ENCODE measurements at places on chromosomes 12 and 14.

DNA sequence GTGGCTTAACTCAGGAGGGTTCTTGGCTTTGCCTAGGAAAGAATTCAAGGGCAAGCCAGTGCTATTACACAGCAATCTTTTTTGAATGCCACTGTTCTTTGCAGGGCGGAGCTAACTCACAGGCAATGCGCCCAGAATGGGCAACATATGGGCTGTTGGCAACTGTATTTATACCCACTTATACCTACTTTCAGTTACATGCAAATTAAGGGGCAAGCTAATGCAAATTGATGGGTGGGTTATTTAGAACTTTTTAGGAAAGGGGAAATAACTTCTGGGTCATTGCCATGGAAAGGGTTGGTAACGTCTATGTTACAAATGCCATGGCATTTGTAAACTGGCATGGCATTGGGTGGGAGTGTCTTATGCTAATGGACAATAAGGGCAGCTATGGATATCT lies 85.4 kb downstream of the C12orf50 start:
- DNase-seq: no peak

DNA sequence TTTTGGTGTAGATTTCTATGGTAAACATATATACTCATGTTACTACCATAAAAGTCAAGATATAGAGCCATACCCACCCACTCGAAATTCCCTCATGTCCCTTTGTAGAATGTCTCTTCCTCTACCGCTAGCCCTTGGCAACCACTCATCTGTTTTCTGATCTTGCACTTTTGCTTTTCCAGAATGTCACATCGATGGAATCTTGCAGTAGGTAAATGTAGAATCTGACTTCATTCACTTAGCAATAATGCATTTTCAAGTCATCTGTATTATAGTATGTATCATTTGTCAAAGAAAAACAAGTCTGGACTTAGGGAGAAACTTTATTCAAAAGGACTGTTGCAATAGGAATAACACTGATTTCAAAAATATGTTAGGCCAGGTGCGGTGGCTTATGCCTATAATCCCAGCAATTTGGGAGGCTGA lies 19.3 kb upstream of the CLEC2D start:
- no peak for DNase-seq

DNA sequence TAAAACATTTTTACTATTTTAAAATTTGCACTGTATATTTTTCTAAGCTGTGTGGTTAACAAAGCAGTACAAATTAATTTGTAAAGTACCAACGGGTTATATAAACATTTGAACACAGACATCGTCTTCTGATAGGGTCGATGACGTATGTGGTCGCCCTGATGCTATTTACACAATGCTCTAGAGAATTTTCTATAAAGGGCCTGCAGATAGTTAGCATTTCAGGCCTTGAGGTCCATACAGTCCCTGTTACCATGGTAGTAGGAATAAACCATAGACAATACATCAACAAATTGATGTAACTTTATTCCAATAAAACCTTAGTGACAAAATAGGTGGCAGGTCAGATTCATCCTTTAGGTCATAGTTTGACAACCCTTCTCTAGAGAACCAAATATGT lies 25.7 kb upstream of the PDZRN4 start:
- DNase-seq: no peak

DNA sequence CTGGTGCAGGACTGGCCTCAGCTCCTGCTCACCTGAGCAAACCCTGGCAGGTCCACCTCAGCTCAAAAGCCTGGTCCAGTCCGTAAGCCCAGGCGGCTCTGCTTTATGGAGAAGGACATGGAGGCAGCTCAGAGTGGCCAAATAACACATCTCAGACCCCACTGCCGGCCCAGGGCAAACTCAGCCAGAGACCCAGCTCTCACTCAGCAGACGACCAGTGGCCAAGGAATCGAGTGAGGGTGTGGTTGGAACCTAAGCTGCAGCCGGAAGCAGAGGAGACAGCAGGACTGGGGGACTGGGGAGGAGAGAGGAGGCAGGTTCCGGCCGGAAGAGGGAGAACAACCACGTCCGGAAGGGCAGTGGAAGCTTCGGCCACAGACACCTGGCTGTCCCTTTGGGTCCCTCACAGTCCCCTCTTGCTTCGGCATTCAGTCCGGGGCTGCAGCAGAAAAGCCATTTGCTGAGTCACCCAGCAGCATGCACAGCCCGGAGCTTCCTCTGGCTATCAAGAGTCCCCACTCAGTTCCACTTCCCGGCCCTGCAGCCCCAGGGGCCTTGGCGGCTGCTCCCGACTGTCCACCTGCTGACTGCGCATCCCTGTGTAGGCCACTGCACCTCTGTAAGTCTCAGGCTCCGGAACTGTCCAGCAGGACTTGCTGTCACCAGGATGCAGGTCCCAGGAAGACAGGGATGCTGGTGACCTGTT lies 104.0 kb downstream of the CALM1 start:
- no peak for DNase-seq

- DNase-seq: no peak
Observed at GRCh38 chr12:93287149-93287548, 90.6 kb upstream of the NUDT4 start.

GRCh38 chr12:29782285-29782870 lies 1.4 kb downstream of the TMTC1 start:
- no peak for DNase-seq

DNA sequence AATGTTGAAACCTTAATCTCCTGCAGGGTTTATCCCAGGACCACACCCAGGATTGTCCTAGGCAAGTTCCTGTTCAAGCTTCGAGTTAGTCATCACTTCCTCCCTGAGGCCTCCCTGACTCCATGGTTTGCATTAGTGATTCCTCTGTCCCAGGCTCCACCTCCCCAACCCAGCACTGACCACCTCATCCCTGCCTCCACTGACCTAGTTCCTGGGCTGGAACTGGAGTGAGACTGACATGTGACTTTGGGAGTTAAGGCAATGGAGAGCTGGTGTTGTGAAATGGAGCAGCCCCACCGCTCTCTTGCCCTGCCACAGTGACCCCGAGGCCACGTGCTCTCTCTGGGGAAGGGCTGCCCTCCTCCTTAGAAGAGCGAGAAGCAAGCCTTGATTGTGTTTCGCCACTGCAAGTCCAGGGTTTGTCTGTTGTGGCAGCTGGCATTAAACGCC lies 15.8 kb upstream of the DTX1 start:
- DNase-seq: peak; percentile 37

- no peak for DNase-seq
Observed at GRCh38 chr14:58796242-58797009, 158.7 kb downstream of the DACT1 start.

- DNase-seq: no peak
Observed at GRCh38 chr14:68542346-68542745, 250.5 kb downstream of the ZFP36L1 start.

- peak; percentile 96 for DNase-seq
Observed at GRCh38 chr12:1606021-1606622, 11.7 kb upstream of the FBXL14 start.

- no peak for DNase-seq
Observed at GRCh38 chr12:55700255-55701018, 7.3 kb downstream of the ITGA7 start.

DNA sequence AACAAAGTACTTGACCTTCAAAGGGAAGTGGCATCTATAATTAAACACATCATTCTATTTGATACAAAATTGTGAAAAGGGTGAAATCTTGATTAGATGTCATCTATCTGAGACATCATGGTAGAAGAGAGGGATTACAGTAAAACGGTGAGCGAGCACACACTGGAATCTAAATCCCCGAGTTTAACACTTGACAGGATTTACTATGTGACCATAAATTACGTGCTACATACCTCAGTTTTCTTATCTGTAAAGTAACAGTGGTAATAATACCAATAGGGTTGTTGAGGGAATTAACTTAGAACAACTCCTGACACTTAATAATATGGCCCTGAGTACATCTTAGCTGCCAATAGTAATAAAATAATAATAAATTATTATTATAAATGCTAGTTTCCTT lies 13.3 kb downstream of the USP44 start:
- no peak for DNase-seq

- no peak for DNase-seq
Observed at GRCh38 chr12:1182069-1182468, 191.0 kb downstream of the ERC1 start.

GRCh38 chr12:107027636-107028053 lies 40.7 kb upstream of the MTERF2 start:
- DNase-seq: no peak

GRCh38 chr12:42125388-42125767 lies 19.3 kb downstream of the GXYLT1 start:
- DNase-seq: no peak

DNA sequence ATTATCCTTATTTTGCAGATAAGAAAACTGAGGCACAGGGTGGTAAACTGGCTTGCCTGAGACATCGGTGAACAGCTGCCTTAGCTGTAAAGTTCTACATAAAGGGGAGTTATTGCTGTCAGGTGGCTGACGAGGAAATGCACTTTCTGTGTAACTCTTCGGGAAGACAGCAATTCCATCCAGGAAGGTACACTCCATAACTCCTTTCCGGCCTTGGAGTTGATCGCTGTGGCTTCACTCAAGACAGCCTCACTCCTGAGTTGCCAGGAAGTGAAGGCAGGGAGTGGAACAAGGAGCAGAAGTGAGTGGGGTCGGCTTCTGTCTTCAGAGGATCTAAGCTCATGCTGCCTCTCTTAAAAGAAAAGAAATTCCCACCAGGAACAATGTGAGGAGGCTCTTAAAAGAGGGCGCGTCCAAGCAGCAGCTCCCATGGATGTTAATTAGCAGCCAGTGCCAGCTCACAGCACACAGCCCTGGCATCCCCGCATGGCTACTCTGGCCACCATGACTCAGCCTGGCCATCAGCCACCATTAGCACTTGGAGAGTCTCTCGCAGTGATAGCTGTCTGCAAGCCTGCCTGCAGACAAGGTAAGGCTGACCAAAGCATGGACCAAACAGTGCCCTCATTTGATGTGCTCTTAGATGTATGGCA lies 60.3 kb downstream of the NUAK1 start:
- no peak for DNase-seq

- no peak for DNase-seq
Observed at GRCh38 chr12:106128585-106129328, 10.0 kb downstream of the NUAK1 start.

DNA sequence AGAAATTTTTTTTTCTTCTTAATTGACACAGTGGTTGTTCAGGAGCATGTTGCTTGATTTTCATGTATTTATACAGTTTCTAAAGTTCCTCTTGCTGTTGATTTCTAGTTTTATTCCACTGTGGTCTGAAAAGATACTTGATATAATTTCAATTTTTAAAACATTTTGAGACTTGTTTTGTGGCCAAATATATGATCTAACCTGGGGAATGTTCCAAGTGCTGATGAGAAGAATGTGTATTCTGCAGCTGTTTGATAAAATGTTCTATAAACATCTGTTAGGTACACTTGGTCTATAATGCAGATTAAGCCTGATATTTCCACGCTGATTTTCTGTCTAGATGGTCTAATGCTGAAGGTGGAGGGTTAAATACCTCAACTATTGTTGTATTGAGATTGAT lies 151.4 kb upstream of the IFNG-AS1 start:
- no peak for DNase-seq
